ENCODE measurements at places on chromosomes 3 and 15.

GRCh38 chr3:126995254-126995780, 12.4 kb downstream of the PLXNA1 start:
- no peak for DNase-seq

GRCh38 chr3:7270731-7271130, 409.8 kb downstream of the GRM7 start:
- no peak for DNase-seq

DNA sequence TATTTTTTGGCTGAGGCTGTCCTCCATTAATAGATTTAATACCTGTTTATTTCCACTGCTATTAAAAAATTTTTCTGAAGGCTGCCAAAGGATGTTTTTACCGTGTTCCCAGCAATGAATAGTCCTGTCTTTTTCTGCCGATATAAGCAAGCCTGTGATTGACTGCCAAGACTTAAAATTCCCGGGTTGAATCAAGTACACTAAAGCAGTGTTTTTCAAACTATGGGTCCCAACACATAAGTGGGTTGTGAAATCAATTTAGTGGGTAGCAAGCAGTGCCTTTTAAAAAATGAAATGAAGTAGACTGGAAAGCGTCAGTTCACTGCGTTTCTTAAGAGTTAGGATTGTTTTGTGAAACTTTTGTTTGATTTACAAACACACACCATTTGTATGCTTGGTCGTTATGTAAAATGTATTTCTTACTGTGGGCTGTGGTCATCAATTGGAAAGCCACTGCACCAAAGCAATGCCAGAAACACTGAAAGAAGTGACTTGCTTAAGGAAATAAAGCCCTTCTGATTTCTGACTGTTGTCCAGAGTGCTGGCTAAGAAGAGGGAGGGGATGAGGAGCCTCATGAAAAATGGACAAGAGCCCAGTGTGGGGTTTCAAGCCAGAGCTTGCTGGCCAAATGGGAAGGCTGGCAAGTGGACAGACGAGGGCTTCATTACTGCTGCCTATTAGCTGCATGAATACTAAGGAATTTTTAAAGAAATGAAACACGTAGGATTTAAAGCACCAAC, 206.0 kb downstream of the THRB start:
- DNase-seq = no peak

GRCh38 chr3:162165346-162165745, 668.7 kb downstream of the OTOL1 start:
- DNase-seq = no peak

DNA sequence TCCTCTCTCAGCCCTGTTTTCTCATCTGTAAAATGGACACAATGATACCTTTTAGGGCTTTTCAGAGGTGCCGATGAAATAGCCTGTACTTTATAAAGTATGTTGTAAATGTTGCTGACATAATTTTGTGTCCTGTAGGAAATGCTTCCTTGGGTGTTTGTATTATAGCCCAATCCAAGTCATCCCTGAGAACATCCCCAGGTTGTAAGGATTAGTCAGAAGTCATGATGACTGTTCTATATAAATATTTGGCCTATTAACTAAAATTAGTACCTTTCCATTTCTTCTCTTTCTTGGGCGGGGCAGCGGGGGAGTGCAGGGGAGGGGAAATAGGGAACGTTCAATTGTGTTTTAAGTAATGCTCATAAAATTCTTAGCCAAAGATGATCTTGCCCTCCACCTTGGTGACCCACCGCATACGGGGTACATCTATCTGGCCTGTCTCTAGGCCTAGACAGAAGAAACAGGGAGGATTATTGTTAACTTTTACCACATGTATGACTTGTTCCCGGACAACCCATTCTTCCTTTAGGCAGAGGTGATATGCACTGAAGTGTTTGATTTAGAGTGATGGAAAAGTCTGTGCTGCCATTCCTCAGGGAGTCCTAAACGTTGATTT, 120.7 kb downstream of the VGLL4 start:
- no peak for DNase-seq

DNA sequence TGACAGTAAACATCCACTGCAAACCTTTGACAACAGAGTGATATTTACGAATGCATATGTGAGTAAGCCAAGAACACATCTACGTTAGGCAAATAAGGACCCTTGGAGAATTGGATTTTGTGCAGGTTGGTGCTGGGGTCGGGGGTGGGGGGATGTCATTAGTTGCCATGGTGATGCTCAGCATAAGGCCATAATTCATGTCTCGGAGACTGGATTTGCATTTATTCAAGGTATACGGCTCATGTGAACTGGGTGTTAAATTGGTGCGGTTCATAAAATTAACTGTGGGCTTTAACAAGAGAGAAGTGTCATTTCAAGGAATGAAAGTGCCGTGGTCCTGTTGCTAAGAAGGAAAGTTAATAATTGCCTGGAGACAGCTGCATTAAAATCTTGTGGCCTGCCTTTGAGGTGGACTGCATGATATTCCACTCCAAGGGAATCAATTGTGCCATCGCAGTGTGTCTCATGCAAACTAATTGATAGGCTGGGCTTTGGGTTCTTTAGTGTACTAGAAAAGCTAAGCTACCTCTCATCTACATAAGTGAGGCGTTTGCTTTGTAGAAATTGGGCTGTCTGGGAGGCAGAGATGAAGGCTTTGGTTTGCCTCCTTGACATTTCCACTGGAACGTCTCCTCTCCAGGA, 228.9 kb upstream of the FEZF2 start:
- DNase-seq = no peak

- DNase-seq = no peak
Observed at GRCh38 chr15:90201130-90201943, at the start of gene SEMA4B. Gene SEMA4B (plus strand): TSS chr15:90201330. CDS start chr15:90201579, 249 bp downstream.

GRCh38 chr3:36756269-36756668, 8.1 kb downstream of the DCLK3 start:
- no peak for DNase-seq

DNA sequence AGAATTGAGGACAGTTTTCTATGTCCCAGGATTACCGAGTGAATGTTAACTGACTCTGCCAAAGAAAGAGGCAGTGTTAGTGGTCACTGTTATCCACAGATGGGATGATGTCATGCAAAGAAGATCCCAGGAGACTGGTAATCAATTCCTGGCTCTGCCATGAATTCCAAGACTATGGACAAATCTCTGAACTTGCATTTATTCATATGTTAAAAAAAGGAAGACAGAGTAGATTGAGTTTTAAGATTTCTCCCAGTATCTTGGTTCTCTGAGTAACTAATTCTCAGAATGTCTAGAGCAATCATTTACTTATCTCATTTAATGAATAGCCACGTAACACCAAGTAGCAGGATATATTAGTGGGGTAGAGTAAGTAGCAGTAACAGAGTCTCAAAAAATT, 11.5 kb upstream of the MAP3K13 start:
- DNase-seq = no peak

GRCh38 chr3:197512691-197513571, 42.8 kb downstream of the BDH1 start:
- no peak for DNase-seq

GRCh38 chr3:157074490-157074889, 85.5 kb downstream of the CCNL1 start:
- no peak for DNase-seq

DNA sequence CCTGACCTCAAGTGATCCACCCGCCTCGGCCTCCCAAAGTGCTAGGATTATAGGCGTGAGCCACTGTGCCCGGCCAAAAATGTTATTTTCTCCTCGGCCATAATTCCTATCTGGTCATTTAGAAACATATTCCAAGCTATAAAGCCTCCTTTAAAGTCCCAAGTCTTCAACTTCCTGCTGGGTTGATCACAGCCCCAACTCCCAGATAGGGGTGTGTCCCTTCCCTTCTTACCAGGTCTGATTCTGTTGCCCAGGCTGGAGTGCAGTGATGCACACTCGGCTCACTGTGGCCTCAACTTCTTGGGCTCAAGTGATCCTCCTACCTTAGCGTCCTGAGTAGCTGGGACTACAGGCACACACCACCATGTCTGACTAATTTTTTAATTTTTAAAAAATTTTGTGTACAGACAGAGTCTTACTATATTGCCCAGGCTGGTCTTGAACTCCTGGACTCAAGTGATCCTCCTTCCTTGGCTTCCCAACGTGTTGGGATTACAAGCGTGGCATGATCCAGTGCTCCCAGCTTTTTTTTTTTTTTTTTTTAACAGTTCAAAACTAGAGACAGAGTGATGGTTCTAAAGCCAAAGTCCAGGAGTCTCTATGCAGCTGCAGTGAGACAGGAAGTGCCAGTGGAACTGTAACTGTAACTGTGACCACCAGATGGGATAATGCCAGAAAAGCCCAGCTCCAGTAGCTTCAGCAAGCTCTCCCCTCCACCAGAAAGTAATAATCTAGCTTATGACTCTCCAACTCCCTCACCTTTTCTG, 8.2 kb upstream of the PRKAR2A start:
- DNase-seq = no peak

DNA sequence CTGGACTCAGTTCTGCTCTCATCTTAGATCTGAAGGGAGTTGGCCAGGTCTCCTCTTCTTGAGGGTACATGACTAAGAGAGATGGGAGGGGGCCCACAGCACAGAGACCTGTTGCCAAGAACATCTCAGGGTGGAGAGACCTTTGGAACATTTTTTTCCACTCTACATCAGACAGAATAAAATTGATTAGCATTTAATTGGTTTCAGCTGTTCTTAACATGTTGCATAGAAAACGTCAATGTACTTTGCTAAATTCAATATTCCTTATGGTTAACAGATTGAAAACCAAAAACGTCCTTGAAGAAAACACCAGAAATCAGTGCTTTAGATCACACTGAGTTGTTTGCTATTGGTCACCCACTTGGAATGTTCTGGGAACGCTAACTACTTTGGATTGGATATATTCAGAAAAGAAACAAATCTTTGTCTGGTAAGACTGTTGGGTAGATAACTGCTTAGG, 36.4 kb upstream of the FSTL1 start:
- no peak for DNase-seq

DNA sequence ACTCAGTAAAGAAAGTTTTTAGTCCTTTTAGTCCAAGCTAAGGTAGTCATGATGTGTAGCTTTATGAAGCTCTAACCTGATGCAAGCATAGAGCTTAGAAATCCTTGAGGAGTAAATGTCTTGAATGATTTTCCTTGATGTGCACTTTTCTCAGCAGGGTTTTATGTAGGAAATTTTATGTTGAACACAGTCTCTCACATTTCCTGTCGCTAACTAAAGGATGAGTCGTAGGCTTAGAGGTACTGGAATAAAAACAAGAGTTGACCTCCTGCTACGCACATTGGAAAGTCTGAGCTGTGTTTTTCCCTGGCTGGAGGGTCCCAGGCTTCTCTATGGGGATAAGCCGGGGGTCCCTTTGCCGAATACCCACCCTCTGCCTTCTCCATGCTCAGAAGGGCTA, 34.7 kb upstream of the ZPLD1 start:
- no peak for DNase-seq

- DNase-seq = no peak
Observed at GRCh38 chr3:192351441-192351840, 375.9 kb downstream of the FGF12 start.

GRCh38 chr3:41932464-41932863, 29.4 kb downstream of the ULK4 start:
- DNase-seq = no peak

GRCh38 chr3:36447061-36447460, 66.8 kb downstream of the STAC start:
- no peak for DNase-seq

DNA sequence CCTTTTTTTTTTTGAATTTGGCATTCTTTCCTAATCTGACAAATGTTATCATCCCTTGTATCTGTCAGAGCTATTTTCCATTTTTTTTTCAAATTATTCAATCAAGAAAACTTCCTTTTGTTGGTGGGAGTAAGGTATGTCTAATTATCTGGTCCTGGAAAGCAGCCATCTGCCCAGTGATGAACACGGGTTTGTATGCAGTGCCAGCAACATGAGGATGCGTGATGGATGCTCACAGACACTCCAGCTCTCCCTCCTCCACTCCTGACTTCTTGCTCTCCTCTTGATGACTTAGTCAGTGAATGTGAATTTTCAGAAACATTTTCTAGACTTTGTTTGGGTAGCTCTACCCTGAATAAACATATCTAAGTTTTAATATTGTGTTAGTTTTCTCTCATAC, 79.2 kb downstream of the IL1RAP start:
- no peak for DNase-seq

DNA sequence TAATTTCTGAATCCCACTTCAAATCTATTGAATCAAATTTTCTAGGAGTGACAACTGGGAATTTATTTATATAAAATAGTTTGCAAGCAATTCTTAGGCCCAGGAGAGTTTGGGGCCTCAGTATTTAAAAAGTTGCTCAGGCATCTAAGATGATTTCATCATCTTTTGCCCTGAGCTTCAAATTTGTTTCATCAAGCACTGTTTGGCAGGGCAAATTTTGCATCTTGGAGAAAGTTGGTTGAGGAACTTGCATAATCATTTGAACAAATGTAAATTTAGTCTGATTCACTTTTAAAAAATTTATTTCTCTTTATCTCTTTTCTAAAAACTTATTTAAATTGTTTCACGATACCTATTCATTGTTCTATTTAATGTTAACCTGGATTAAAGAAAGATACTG, 702.8 kb downstream of the SI start:
- no peak for DNase-seq

GRCh38 chr3:169041677-169042171, 621.8 kb downstream of the MECOM start:
- DNase-seq = no peak

GRCh38 chr3:52171514-52172261, 17.5 kb upstream of the POC1A start:
- DNase-seq = no peak

DNA sequence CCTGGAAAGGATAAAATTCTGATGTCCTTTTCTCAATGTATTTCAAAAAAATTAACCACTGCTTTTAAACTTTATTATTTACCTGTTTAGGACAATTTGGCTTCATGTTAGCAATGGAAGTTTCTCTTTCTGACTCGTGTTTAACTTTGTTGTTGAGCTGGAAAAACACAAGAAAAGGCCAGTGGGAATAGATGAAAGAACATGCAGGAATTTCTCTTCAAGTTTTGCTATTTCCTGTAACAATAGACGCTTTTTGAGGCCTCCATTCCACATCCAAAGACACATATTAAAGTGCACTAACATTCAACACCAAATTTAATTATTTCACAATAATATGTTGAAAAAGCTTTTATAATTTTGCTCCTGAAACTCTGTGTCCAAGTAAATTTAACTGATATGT, 9.7 kb downstream of the RBMS3 start:
- no peak for DNase-seq

GRCh38 chr3:53170325-53171063, 9.5 kb downstream of the PRKCD start:
- DNase-seq = no peak

GRCh38 chr3:164360738-164361406, 717.4 kb downstream of the SI start:
- no peak for DNase-seq

DNA sequence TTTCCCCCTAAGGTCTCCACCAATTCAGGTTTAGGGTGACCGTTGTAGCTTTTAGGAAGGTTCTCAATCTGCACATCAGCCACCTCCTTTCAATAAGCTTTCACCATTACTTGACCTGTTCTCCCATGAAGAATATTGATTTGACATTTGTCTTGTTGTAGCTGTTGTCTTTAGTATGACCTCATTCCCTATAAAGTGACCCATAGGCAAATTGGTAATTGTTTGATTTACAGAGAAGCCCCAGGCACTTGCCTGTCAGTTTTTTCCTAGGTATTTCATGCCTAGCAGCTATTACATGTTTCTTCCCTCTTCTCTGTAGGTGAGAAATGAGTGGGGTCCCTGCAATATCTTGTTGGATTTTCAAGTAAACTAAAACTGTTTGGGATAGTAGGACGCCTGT, 36.0 kb downstream of the CHD2 start:
- DNase-seq = no peak

GRCh38 chr15:22844421-22845288, 6.2 kb downstream of the NIPA2 start:
- no peak for DNase-seq
